ENCODE measurements at places on chromosomes 1 and 21.

GRCh38 chr1:174005032-174005431 is 17.1 kb downstream of the RC3H1 start:
- no peak for DNase-seq

GRCh38 chr1:242468784-242469183 is 55.7 kb downstream of the PLD5 start:
- DNase-seq, result no peak

GRCh38 chr1:111556325-111557037 is 53.0 kb upstream of the ADORA3 start:
- no peak for DNase-seq

- DNase-seq, result no peak
Measured at GRCh38 chr1:204600968-204601367, 84.6 kb downstream of the LRRN2 start.

- DNase-seq, result no peak
Measured at GRCh38 chr1:193417945-193418744, 231.7 kb upstream of the B3GALT2 start.

DNA sequence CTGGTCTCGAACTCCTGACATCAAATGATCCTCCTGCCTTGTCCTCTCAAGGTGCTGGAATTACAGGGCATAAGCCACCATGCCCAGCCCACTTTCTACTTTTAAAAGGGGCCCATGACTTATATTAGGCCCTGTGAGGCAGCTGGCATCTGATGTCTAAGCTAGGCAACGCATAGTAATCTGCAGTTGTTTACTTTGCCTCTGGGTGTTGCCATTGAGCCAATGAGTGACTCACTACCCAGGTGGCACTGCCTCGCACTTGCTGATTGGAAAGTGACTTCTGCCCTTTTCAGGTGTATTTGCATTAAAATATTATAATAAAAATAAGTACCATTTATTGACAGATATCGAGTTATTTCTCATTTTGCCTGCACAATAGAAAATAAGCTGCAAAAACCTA is 84.9 kb downstream of the KIF14 start:
- no peak for DNase-seq

Measured in stimulated activated CD8-positive, alpha-beta memory T cell treated with anti-CD3 and anti-CD28 coated beads, Interleukin-4, amount 100 ng/mL, for 48 hours (primary cell).